ENCODE measurements at places on chromosomes 16 and 17.
A peak's percentile ranks its signal among the peaks of the same experiment; 100 is the strongest.

- DNase-seq: no peak
Observed at GRCh38 chr17:12362853-12363455, 302.7 kb upstream of the MYOCD start.

GRCh38 chr17:64161380-64162176 lies 31.6 kb upstream of the ERN1 start:
- no peak for DNase-seq

DNA sequence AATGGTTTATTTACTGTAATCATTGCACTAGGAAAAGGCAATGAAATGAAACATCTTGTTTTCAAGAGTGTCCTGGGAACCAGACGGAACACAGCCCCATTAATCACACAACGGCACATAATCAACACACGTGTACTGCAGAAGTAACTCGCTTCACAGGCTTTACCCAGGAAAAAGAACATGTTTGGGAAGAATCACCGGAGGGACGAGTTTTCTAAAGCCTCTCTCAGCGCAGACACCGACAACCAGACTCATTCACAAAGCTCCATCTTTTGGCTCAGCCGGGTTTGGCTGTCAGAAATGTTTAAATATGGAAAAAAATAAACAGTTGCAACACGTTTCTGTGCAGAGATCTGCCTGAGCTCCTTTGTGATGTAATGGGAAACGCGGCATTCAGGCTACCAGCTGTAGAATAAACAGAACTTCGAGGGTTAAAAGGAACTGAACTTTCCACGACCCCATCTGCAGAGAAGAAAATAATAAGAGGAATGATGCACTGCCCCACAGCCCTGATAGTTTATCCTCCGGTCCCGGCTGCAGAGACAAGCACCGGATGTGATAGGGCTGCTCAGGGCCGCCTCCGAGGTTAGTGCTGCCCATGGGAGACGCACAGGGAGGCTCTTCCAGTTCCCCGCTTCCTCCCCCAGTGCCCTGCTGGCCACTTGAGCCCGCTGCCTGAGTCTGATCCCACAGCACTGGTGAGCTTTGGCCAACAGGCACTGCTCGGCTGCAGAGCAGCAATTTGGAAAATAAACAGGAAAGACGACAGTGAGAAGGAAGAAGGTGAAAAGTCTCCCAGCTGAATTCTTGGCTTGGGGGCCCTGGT lies 119.8 kb downstream of the HIC1 start:
- no peak for DNase-seq

DNA sequence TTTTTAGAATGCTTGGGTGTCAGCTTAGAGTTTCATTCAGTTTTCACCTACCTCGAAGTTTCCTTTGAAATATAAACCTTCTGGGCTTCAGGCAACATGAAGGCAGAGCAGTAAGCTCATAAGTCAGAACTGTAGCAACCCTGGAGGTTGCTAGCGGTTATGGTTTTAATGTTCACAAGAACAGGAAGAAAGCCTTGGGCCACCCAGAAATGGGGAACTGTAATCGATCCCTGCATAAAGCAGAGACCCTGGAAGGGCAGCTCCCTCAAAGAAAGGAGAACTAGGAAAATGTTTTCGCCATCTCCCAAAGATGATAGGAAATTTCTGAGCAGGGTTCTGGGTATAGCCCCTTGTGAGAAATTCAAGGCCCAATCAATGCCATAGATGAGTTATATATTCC lies 47.8 kb upstream of the RASL10B start:
- no peak for DNase-seq

DNA sequence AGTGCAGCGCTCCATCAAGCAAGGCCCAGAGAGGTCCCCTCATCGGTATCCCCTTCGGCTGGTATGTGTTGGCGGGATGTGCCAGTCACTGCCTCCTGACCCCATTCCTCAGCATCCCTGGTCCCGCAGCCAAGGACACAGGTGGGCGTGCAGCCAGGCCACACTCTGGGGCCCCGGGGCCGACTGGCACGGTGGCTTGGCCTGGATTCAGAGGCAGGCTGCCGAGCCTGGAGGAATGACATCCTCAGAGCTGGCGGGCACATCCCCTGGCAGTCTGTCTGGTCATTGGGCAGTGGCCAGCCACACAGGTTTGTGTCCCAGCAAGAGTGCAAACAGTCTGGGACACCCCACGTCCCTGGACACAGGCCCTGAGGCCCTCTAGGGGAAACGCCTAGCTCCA lies 111.1 kb downstream of the SDK2 start:
- DNase-seq: no peak

DNA sequence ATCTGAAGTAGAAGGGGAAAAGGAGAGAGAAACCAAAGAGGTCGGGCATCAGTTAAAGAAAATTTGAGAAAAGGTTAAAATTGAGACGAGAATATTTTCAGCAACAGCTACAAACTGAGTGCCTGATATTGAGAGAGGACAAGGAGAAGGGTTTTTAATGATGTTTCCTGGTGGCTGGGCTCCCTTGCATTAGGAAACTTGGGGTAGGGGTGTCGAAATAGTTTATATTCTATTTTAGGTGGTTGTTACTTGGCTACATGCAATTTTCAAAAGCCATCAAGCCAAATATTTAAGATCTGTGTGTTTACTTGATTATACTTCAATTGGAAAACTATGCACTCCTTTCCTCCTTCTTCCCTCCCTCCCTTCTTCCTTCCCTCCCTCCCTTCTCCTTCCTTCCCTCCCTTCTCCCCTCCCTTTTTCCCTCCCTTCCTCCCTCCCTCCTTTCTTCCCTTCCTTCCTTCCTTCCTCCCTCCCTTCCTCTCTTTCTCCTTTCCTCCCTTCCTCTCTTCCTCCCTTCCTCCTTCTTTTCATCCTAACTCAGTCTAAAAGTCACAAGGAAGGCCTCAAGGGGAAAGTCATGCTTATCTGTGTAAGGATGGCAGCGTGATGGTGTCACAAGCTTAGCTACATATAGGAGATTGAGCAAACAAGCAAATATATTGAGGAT lies 1.8 kb upstream of the APOH start:
- DNase-seq: no peak

DNA sequence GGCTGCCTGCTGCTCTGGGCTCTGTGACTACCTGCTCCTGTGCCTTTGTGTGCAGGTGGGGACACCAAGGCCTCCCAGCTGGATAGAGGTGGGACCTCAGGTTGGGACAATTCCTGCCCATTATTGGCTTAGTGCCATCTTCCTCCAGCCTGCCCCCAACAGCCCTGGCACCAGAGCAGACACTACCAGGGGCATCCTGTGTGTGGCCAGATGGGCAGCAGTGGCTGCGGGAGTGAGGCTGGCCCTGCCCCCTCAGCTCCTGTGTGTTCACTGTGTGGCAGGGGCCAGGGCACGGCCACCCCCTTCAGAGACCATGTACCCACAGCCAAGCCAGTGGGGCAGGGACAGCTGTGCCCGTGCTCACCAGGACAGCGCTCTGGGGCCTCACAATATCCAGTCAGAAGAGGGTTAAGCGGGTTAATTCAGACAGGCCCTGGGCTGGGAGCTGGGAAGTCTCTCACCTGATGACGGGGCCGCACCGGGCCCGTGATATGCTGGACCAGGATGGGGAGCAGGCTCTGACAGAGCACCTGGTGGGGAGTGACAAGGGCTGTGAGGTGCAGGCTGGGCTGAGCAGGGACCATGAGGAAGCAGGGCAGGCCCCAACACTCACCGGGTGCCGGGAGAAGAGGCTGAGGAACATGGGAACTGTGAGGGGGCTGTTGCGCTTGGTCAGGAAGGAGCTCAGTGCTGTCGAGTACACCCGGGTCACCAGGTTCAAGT lies 13.0 kb downstream of the MYBBP1A start:
- no peak for DNase-seq

DNA sequence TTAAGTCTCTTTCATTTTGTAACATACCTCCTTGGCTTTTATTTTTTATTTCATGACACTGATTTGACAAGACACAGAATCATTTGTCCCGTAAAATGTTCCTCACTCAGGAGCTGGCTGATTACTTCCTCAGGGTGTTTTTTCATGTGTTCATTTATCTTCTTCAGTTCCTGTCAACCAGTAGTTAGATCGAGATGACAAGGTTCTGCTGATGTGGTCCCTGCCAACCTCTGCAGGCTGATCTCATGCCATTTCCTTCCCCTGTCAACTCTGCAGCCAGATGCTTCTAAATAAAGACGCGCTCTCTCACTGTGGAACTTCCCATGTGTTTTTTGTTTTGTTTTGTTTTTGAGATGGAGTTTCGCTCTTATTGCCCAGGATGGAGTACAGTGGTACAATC lies 8.1 kb upstream of the CXCL16 start:
- DNase-seq: no peak

DNA sequence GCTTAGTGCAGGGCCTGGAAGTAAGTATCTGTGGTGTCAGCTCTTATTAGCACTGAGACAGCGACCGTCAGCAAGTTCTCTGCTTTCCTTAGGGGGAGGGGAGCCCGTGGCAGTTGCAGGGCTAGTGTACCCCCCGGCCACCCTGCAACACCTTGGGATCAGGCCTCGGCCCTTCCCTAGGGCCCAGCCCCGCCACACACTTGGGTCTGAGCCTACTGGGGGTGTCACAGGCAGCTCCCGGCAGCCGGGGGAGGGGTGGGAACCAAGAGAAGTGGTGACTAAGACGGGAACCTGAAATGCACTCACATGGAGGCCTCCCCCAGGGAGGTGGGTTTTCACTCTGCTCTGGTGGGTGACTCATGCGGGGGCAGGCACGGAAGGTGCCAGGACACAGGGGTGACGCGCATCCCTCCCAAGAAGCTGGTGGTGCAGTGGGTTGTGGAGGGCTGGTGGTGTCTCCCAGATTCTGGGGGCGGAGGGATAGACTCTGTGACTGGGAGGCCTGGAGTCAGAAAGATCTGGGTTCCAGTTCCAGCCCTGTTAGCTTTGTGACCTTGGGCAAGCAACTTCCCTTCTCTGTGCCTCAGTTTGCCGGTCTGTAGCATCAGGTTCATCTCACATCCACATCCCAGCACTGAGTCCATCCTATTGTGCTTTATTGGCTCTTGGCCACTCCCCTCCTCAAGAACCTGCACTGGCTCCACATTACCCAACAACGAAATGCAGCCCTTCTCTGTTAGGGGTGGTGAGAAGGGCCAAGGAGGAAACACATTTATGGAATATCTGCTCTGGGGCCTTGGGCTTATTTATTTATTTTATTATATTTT lies 44.5 kb downstream of the LAT start:
- DNase-seq: peak; percentile 93

DNA sequence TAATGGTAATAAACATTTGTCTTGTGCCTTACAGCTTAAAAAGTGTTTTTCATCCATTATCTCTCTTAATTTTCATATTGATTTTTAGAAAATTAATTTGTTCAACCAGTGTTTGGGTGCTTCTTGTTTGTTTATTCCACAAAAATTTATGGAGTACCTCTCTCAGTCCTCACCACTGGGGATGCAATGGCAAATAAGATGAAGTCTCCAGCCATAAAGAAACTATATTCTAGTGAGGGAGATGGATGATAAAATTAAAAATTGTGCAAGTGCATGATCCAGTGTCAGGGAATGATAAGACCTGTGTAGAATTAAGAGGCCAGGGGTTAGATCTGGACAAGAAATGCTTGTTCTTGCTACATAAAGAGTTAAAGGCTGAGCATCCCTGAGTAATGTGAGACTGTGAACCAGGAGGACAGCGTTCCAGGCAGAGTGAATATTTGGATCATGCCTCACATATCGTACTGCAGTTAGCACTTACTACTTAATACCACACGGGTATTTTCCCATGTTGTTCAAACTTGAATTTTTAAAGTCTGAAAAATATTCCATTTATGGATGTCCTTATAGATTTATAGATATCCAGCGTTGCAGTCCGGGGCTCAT lies 535.7 kb upstream of the HSBP1 start:
- no peak for DNase-seq

DNA sequence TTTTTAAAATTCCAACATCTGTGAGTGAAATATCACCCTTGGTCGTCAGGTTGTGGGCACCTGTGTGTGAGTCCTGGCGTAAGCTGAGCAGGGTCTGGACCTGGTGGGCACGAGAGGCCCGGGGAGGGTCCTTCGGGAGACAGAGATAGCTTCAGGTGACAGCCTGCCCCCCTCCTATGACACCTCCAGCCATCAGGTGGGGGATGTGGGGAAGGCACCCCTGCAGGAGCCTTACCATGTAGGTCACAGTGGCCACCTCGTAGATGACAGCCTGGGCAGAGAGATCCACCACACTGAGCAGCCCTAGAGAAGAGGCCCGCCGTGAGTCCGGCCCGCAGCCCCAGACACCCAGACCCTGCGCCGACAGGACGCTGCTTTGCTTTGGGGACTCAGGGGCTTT lies 11.2 kb downstream of the SLC47A2 start:
- DNase-seq: no peak

DNA sequence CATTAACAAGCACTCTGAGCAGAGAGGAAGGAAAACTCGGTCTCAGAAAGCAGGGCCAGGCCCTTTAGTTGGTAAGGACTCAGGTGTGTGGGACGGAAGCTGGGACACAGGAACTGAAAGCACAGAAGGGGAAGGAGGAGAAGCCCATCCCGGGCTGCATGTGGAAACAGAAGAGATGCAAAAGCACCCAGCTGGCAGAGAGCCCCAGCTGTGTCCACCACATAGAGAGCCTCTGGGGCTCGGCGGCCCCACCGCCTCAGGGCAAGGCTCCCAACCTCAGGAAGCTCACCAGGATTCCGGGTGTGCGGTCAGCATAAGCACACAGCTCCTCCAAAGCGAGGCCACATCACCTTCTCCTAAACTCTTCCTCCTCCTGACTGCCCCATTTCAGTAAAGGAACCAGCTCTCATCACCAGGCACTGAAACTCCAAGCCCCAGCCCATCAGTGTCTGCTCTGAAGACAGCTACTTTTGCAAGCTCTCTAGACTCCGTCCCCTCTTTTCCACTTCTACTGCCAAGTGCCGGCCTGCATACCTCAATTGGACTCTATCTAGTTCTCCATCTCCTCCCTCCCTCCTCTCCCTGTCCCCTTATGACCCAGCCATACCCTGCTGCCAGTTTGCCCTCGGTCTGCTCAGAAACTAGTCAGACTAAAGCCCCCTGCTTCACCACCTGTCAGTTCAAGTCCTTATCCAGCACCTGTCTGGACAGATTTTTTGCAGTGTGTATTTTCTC lies 6.0 kb downstream of the ST3GAL2 start:
- DNase-seq: no peak

DNA sequence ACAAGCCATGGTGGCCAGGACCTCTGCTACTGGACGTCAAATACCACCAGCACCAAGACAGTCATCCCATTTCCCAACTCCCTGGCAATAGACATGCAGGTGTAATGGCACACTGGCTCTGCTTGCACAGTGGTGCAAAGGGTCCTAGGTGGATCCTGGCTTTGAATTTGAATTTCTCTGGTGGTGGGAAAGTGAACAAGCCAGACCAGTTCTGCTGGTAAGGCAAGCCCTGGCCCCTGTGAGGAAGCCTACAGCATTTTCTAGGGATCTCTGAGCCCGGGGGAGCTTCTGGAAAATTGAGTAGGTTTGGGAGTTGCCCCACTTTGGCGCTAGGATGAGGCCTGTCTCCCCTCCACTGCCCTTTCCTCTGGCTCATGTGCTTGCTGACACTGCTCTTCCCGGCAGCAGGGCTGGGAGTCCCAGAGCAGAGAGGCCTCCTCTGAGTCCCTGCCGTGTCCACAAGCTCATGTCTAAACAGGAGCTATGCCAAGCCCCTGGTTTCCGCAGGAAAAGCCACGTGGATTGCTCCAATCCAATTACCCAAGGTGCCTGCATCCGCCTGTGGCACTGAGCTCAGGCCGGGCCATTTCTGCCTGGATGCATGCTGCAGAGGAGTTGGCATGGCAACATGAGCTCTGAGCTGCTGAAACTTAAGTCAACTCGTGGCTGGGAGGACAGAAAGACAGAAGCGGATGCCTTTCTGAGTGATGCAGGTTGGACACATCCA lies 67.0 kb downstream of the PRMT7 start:
- DNase-seq: no peak

- DNase-seq: no peak
Observed at GRCh38 chr16:58012481-58012880, 11.3 kb downstream of the USB1 start.

- no peak for DNase-seq
Observed at GRCh38 chr17:33046361-33047255, 55.0 kb downstream of the SPACA3 start.

GRCh38 chr16:56048425-56049105 lies 142.7 kb upstream of the GNAO1 start:
- DNase-seq: no peak
